Cortex of kidney (tissue), 1 donor: ENCODE measurements at places on chromosomes 13 and 19.

- no peak for DNase-seq
Measured at GRCh38 chr13:97004096-97004876, 10.0 kb upstream of the OXGR1 start.

DNA sequence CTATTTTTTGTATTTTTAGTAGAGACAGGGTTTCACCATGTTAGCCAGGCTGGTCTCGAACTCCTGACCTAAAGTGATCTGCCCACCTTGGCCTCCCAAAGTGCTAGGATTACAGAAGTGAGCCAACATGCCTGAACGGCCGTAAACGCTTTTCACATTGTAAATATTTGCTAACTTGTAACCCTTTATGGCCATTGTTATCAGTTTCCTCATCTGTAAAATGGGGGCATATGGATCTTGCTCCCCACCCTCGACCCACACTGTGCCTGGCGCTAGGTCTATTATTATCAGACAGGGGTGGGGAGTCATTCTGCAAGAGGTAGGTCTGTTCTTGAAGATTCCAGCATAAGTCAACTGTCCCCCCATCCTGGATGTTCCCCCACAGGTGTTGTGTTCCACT, 11.9 kb downstream of the NCAN start:
- no peak for DNase-seq

DNA sequence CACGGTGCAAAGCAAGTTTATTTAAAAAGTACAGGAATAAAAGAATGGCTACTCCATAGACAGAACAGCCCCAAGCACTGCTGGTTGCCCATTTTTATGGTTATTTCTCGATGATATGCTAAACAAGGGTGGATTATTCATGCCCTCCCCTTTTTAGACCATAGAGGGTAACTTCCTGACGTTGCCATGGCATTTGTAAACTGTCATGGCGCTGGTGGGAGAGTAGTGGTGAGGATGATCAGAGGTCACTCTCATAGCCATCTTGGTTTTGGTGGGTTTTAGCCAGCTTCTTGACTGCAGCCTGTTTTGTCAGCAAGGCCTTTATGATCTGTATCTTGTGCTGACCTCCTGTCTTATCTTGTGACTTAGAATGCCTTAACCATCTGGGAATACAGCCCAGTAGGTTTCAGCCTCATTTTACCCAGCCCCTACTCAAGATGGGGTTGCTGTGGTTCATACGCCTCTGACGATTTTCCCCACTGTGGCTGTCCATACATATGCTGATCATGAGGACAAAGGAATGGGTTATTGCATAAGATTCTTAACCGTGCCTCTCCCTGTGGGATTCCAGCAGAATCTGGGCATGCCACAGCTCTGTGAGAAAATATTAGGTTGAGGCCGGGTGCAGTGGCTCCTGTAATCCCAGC, 36.9 kb upstream of the ZNF507 start:
- DNase-seq, result no peak

- DNase-seq, result no peak
Measured at GRCh38 chr13:80744147-80744914, 403.4 kb upstream of the SPRY2 start.

DNA sequence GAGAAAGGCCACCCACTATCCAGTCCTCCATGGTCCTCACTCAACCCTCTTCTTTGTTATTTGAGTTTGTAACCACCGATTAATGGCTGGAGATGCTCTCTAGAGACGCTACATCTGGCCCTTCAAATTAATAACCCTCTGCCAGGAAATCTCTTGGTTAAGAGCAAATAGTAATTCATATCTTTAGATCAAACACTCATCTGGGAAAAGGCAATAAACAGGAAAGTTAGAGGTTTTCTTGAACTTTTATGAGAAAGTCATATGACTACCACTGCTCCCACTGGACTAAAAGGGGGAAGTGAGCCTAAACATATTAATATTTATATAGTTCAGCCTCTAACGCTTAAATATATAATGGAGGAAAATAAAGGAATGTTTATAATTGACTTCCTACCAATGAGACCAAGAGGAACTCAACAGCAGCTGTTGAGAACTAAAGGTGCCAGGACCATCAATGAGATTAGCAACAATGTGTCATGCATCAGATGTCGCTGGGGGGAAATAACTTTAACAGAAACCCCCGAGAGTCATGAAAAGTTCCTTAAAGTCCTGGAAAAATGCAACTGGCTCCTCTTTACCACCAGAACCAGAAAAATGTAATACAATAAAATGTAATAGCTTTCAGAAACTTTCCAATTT, 2.7 kb downstream of the TBC1D4 start:
- DNase-seq, result no peak

- DNase-seq, result no peak
Measured at GRCh38 chr13:30314069-30314468, 6.7 kb upstream of the KATNAL1 start.

GRCh38 chr13:113848020-113848419, 15.9 kb downstream of the GAS6 start:
- DNase-seq, result no peak

- no peak for DNase-seq
Measured at GRCh38 chr13:52743988-52744387, 4.4 kb upstream of the CNMD start.

GRCh38 chr19:33504058-33504444, 17.5 kb downstream of the PEPD start:
- DNase-seq, result no peak
